ENCODE measurements at places on chromosomes 5 and 9. TPM values are rescaled to one million over a fixed set of nuclear protein-coding genes. Genes with fewer than 3 reads are reported as not detected.

- peak; percentile 79 for DNase-seq
Measured at GRCh38 chr5:14201325-14202045, 58.3 kb downstream of the TRIO start.

KCNV2 gene
- total RNA-seq = not detected

FBN2 gene
- total RNA-seq = 67.5 TPM

LCP2 gene
- not detected for total RNA-seq

All from IMR-90 (cell line).